ENCODE measurements at places on chromosomes 11 and 22.

GRCh38 chr11:72119198-72119597 is 6.7 kb upstream of the ANAPC15 start:
- DNase-seq = peak; percentile 40

DNA sequence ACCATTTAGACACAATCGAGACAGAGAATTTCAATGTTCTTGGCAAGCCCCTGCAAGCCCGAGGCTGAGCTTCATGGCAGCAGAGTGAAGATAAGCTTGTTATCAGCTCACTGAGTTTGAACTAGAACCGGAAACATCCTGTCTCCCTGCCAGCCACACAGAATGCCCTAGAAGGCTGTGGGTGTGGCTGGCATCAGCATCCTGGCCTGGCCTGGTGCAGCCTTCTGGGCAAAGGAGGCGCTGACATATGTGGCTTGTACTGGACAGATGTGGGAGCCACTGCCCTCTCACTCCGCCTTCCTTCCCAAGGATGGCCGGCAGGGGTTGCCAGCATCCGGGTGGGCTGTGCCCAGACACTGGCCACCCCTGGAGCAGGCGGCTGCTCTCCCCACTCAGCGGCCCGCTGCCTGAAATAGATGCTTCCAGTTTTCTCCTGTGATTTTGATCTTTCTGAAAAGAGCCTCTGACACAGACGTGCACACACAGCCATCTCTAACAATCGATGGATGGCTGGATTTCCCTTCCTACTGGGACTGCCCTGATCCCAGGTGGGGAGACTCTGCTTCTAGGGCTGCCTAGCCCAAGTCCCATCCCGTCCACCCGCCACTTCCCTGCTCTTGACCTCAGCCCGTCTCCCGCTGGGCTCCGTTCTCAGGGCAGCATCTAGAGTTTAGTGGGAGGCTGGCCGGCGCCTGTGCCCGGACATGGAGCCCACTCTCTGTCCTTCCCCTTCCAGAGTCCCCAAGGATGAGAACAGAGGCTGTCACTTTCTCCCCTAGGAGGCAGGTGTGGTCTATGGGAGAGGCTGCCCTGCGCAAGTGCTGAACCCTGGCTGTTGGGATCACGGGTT is 149.7 kb downstream of the CTTN start:
- no peak for DNase-seq

DNA sequence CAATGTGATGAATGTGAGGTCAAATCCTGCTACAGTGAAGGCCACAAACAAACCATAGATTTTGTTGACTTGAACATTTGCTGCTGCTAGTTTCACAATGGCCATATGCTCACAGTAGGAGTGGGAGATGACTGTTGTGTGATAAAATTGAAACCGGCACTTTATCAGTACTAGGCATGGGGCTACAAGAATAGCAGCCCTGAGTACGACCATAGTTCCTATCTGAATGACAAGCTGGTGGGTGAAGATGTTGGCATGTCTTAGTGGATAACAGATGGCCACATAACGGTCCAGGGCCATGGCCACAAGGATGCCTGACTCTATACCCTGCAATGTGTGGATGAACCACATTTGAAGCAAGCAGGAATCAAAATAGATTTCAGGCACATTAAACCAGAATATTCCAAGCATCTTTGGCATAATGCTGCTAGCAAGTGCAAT is 2.8 kb downstream of the OR52A1 start:
- DNase-seq = no peak

- no peak for DNase-seq
These were observed 45.1 kb downstream of the AHNAK start for GRCh38 chr11:62501432-62501891.

GRCh38 chr11:94030059-94030458 is 8.9 kb downstream of the HEPHL1 start:
- no peak for DNase-seq
